ENCODE measurements at places on chromosomes 3 and 15. TPM values are rescaled to one million over a fixed set of nuclear protein-coding genes. Genes with fewer than 3 reads are reported as not detected.

Gene INO80
- 38.2 TPM for total RNA-seq

Gene REC114
- not detected for total RNA-seq

Gene LRRC34
- 11.6 TPM for total RNA-seq

Gene CPA3
- not detected for total RNA-seq

Gene GRM7
- 126 TPM for total RNA-seq

Gene CISH
- 0.63 TPM for total RNA-seq

Gene ZDHHC19
- total RNA-seq = not detected

Gene GPR15
- not detected for total RNA-seq

Gene AQR
- total RNA-seq = 55.7 TPM

Gene CLRN1
- not detected for total RNA-seq

All from parietal lobe (tissue), 2 donors.